ENCODE measurements at places on chromosomes 6 and 20.

GRCh38 chr6:28134015-28134414 lies 7.7 kb upstream of the ZKSCAN8 start:
- DNase-seq = no peak

DNA sequence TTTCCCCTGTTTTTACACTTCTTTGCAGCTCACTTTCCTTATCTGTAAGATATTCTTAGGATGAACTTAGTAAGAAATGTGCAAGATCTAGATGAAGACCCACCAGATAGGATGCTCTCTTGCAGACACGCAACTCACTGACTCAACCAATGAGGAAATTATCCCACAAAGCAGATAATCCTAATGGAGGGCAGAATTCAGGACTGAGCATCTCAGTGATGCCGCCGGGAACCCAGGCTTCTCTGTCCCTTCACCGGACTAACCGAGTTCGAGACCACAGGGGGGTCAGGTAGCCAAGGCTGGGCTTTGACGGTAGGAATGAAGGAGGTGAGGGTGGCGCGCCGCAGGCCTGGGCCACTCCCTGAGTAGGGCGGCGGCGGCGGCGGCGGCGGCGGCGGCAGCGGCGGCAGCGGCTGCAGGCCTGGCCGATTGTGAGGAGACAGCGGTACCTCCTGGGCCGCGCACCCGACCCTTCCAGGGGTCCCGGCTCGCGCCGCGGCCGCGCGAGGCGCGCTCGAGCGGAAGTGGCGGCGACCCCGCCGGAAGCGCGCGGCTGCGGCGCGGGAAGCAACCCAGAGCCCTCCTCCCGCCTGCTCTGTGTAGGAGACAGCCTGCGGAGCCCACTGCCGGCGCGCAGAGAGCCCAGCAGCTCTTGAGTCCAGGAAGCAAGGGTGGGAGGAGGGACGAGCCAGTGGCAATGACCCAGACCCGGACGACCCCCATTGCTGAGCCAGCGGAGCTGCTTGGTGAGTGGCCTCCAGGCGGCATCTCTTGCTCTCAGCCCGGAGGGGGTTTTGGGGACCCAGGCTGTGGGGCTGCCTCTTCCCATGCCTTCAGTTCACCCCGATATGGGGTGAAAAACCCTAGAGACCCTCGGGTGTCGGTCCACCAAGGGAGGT lies at the start of gene KHDC1:
TSS of gene KHDC1 (minus strand) at position 526 of the 899 bp plus-strand sequence. CDS start 20,679 bp downstream, outside the sequence.
- DNase-seq = peak; percentile 52

DNA sequence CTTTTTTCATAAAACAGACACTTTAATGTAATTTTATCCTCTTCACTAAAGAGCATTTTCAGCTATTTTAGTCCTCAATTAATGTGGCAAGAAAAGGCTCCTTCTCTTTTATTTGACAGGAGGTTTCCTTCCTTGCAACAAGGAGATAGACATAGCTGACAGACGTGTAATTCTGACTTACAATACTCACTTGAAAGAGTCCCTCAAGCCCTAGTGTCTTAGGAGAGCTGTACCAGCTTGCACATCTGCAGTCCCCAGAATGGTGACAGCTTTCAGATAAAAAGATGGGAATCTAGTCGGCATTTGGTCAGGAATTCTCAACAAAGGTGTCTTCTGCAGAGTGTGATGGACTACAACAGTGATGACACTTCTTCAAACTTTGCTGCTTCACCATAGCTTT lies 603.7 kb upstream of the PTCHD4 start:
- DNase-seq = no peak

DNA sequence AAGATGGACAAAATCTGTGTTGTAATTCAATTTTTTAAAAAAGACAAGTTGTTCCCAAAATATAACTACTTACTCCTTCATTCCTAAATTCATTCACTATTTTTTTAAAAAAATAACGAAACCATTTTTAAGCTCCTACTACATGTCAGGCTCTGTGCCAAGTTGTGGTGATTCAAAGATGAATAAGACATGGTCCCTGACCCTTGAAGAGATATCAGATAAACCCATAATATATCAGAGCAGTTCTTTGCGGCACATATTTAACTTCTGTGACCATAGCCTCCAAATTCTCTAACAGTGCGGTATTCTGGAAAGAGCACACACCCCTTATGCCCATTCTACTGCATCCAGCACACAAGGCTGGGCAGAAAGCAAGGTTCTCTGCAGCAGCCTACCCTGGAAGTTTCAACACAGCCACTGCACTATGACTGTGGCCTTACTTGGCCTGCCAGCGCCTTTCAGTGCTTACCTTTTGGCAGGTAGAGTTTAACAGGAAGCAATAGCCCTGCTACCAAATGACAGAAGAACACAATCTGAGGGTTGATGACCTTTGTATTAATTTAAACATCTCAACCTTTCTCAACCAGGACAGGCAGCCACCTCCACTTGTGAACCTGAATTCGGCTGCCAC lies 406.5 kb downstream of the BTBD9 start:
- DNase-seq = no peak

GRCh38 chr6:32772656-32773055 lies 9.3 kb upstream of the HLA-DQB2 start:
- no peak for DNase-seq
